SK-N-SH (cell line): ENCODE measurements at places on chromosomes 2 and 18. TPM values are rescaled to one million over a fixed set of nuclear protein-coding genes. Genes with fewer than 3 reads are reported as not detected.

FARSB gene
- 15.4 and 19.1 TPM in 2 replicates for polyA plus RNA-seq

STK17B gene
- polyA plus RNA-seq, result 5.1 and 6.1 TPM in 2 replicates

IRS1 gene
- 15.8 and 16.5 TPM in 2 replicates for polyA plus RNA-seq

CD226 gene
- polyA plus RNA-seq, result 0.31 and 0.56 TPM in 2 replicates

SLC23A3 gene
- polyA plus RNA-seq, result 2.1 and 3.5 TPM in 2 replicates

SH2D6 gene
- polyA plus RNA-seq, result 0.33 and 0.42 TPM in 2 replicates

ITGB6 gene
- 0.10 and 0.13 TPM in 2 replicates for polyA plus RNA-seq

GAREM2 gene
- polyA plus RNA-seq, result 1.5 and 3.7 TPM in 2 replicates

IGFBP2 gene
- 668 and 695 TPM in 2 replicates for polyA plus RNA-seq

ADAM23 gene
- polyA plus RNA-seq, result 3.6 and 3.7 TPM in 2 replicates
